ENCODE measurements at places on chromosomes 7 and 10. TPM values are rescaled to one million over a fixed set of nuclear protein-coding genes. Genes with fewer than 3 reads are reported as not detected.

- no peaks in the 10 kb centered on the region for H3K27me3 ChIP-seq
- H3K27ac ChIP-seq, result no peak overlapping the region
- H3K4me3 ChIP-seq, result no peak overlapping the region
- DNase-seq, result no peak
- no peaks in the 10 kb centered on the region for H3K4me1 ChIP-seq
- H3K36me3 ChIP-seq, result no peaks in the 10 kb centered on the region
These were observed 235.2 kb downstream of the POU6F2 start for GRCh38 chr7:39212876-39213275.

DNA sequence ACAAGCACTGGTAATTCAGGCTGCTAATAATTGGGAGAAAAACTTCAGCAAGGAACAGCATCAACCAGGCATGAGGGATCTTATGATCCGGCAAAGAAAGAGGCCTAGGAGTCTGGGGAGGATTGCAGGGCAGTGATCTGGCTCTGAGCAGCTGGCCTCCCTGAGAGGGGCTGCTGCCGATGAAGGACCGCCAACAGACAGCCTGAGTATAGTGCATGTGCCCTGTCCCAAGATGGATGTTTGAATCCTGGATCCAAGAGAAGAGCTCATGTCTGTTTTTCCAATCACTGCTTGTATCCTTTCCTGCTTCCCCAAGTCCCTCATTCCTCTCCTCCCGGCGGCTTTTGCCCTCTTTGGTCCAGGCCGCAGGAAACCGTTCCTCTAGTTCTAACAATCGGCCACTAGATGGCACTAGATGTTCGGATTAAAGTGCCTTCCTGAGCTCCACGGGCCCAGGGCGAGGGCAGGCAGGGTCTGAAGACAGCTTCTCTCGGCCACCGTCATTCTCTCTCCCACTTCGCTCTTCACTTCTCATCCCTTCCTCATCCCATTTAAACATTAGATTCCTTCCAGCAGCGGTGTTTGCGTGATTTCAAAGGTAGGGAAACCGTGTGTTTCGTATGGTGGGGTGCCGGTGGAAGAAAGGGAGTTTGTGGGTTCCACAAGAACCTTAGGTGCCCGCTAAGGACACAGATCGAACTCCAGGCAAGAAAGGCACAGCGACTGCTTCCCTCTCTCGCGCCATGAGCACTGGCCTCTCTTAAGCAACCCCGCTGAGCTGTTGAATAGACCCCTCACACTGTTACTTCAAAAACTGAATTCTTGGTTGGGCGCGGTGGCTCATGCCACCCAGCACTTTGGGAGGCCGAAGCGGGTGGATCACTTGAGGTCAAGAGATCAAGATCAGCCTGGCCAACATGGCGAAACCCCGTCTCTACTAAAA is 82.4 kb downstream of the ADCYAP1R1 start:
- no peak for DNase-seq
- H3K27ac ChIP-seq, result no peak overlapping the region
- H3K27me3 ChIP-seq, result peaks cover 11% of the 10 kb centered on the region

DNA sequence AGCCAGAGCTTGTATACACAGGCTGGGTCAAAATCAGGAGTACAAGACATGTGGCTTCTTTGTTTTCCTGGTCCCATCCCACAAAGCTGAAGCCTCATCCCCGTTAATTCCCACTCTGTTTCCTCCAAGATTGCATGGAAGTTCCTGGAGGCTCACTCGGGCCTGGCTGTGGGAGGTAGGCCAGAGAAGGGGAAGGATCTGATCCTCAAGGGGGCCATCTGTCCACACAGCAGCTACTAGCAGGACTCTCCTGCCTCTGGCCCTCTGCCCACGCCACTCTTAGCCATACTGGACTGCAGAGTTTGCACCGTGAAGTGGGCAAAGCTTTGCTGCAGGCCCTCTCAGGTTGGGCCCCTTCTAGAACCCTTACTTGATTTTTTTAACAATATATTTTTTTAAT is 160.6 kb downstream of the FGFR2 start:
- H3K27ac ChIP-seq, result no peak overlapping the region
- no peak for DNase-seq
- H3K4me3 ChIP-seq, result no peak overlapping the region
- H3K27me3 ChIP-seq, result no peaks in the 10 kb centered on the region

- no peaks in the 10 kb centered on the region for H3K27me3 ChIP-seq
- peaks cover 9% of the 10 kb centered on the region for H3K36me3 ChIP-seq
- no peak overlapping the region for H3K27ac ChIP-seq
- no peak overlapping the region for H3K4me3 ChIP-seq
- no peak for DNase-seq
These were observed 124.2 kb downstream of the ARHGAP12 start for GRCh38 chr10:31804352-31804810.

DNA sequence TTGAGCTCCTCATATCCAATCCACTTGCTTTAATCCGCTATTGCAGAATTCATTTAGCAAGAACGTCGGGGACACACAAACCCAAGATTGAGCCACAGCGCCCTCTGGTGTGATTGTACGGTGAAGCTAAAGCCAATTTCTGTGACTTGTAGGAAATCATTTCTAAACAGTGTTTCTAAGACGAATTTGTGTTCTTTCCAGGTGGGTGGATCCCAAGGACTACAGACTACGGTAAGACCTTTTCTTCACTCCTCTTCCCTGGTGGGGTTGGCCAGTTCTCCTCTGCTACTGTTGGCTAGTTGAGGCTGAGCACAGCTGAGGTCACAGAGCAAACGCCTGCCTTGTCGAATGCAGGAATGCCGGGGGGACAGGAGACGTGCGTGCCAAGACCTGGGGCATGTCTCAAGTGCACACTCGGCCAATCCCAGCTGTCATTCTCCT is 5.2 kb downstream of the DMBT1 start:
- H3K27me3 ChIP-seq, result peaks cover 15% of the 10 kb centered on the region
- H3K4me3 ChIP-seq, result no peak overlapping the region
- no peak for DNase-seq
- peaks cover 27% of the 10 kb centered on the region for H3K4me1 ChIP-seq

TMEM196 gene
- not detected for total RNA-seq

Data from chondrocyte (in vitro differentiated cells).